ENCODE measurements at places on chromosomes 7 and 10.

- no peak for DNase-seq
These were observed 731.4 kb upstream of the POT1 start for GRCh38 chr7:125661006-125661405.

- DNase-seq = no peak
These were observed 3.6 kb downstream of the CCNY start for GRCh38 chr10:35339942-35340341.

DNA sequence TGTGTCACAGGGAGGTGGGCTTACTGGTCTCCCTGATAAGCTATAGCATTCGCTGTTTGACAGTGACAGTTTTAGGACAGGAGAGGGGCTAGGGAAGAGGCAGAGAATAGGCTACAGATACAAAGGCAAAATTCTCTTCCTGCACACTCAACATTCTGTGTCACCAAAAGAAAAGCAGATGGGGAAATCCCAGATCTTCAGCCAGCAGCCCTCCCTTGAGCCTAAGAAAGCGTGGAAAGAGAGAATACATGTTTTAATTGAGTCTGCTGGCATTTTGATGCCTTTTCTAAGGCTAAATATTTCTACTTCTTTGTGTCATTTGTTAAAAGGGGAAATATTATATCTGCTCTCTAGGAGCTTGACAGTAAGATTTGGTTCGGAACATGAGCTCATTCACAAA lies 247.0 kb downstream of the TRIL start:
- no peak for DNase-seq

- peak; percentile 4 for DNase-seq
These were observed 21.0 kb upstream of the LRRC17 start for GRCh38 chr7:102891693-102892261.

DNA sequence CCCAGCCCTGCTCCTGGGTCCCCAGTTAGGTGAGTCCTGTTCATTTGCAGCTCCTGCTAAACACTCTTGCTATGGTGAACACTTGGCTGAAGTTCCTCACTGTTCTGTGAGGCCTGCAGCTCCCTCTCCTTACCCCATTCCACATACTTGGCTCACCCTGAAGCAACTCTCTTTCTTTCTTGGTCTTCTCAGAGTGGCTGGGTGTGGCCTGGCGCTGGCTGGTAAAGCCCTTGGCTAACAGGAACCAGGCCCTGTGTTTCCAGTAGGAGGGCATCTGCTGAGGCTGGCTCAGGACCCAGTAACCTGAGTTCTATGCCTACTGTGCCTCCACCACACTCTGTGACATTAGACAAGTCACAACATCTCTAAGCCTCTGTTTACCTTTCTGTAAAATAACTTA lies 53.1 kb upstream of the COL13A1 start:
- no peak for DNase-seq

DNA sequence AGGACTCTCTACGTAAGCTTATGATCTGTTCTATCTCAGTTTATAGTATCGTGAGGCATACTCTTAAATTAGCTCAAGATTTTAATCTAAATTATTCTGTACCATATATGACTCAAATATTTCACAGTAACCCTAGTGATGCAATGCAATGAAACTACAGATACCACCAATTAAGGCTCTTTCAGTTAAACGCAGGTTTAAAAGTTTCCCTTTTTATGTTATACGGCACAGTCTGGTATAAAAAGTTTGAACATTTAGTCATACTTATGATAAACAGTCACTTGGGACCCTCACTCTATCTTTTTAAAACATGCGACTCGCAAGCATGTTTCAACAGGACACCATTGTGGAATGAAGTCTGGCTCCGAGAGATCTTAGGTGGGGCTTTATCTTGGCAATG lies 107.2 kb downstream of the CDK6 start:
- no peak for DNase-seq

- no peak for DNase-seq
These were observed 275.4 kb upstream of the PFKP start for GRCh38 chr10:2791774-2792443.

DNA sequence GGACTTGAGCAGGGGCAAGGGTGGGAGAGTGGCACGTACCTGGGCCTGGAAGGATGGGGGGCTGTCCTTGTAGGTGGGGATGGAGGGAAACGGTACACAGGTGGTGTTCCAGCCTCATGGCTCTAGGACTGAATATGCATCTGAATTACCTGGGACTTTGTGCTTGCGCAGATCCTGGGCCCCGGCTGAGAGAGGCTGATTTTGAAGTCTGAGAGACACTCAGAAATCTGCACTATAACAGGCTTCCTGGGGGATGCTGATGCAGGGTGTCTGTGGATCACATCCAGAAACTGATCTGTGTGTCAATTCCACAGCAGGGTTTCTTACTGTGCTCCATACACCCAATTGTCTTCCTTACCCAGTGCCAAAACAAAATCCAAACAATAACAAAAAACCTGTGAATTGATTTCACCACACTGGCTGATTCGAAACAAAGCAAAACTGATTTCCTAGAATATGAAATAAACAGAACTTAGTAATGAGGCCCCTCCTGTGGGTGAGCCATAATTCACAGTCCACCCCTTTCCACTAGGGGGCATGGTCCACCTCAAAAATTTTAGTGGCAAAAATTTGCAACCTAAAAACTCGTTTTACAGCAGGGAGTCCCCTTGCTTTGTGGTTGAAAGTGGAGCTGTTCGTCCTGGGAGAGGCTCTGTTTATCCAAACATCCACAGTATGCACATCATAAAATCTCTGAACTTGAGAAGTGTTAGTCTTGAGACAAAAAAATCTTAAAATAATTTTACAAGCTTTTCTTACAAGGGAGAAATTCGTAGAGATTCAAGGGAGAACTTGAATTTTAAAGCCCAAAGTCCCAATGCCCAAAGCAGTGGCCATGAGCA lies 32.0 kb upstream of the PLEKHA1 start:
- no peak for DNase-seq

- no peak for DNase-seq
These were observed 5.1 kb downstream of the GNA12 start for GRCh38 chr7:2838873-2839578.

DNA sequence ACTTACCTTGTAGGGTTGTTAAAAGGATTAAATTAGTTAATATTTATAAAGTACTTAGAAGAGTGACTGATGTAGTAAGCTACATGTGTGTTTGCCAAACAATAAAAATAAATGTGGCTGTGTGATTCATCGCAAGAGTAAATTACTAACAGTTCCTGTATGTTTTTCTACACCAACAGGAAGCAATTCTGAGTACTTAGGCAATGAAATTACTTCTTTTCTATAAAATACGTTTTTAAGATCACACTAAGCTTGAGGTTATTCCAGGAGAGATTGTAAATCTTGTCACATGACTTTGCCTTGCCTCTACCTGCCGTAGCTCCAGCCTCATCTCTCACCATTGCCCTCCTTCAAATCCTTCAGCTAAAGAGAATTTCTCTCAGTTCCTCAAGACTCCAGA lies 18.1 kb upstream of the GSTK1 start:
- DNase-seq = no peak

DNA sequence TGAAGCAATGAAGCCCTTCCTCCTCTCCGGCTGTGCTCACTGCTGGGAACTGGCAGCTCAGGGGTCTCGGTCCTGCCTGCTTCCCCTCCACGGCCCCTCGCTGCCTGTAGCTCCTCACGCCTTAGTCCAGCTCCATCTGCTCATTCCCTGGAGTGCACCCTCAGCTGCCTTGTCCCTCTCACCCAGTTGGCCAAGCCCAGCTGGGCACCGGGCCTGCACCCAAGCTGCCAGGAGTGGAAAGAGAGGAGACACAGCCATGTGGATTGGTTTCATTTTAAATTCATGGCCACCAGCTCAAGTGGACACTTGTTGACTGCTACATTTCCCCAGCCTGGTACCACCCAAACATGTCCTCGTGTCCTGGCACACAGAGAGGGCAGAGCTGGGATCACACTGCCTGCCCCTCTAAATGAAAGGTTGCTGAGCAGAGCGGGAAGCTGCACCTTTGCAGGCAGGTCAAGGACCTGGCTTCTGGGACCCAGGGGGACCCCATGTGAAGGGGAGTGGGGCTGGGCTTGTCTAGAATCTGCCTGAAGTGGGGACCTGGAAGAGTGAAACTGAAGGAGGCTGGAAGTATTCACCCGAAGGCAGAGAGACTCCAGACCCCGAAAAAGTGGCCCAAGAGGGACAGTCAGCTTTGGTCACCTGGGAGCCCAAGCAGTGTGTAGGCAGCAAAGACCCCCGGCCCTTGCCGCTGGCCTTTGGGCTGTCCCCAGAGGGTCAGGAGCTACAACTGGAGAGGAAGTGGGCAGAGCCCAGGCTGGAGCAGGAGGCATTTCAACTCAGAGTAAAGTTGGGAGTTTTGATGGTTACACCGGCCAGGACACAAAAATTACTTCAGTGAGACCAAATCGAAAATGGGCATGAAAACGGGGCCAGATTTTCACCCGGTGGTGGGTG lies 15.0 kb upstream of the BNIP3 start:
- DNase-seq = peak; percentile 18

GRCh38 chr10:97063271-97063982 lies 122.3 kb downstream of the SLIT1 start:
- DNase-seq = no peak

- DNase-seq = no peak
These were observed 1.8 kb downstream of the GNAI1 start for GRCh38 chr7:80136261-80137055.

DNA sequence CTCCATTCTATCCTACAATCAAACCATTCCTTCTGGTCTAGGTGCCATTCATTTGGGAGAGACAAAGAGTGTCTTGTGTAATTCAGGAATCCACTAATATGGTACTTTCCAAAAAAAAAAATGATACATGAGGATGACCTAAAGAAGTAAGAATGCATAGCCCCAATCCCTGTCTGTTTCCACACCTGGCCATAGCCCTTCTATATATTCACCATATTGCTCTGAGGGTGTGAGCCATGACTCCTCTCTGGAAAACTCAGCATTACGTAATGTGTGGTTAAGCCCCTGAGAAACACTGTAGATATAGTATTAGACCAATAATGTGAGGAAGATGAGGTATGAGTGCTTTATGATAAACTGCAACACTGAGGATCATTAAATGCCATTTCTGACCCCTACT lies 592.7 kb downstream of the INHBA start:
- DNase-seq = no peak

GRCh38 chr10:43585046-43585445 lies 10.6 kb upstream of the ZNF239 start:
- no peak for DNase-seq

- DNase-seq = no peak
These were observed 15.4 kb upstream of the FRAT2 start for GRCh38 chr10:97349752-97350513.

- no peak for DNase-seq
These were observed 200.0 kb upstream of the BMPER start for GRCh38 chr7:33705333-33705833.

GRCh38 chr7:129568240-129568639 lies 43.3 kb upstream of the NRF1 start:
- DNase-seq = no peak

DNA sequence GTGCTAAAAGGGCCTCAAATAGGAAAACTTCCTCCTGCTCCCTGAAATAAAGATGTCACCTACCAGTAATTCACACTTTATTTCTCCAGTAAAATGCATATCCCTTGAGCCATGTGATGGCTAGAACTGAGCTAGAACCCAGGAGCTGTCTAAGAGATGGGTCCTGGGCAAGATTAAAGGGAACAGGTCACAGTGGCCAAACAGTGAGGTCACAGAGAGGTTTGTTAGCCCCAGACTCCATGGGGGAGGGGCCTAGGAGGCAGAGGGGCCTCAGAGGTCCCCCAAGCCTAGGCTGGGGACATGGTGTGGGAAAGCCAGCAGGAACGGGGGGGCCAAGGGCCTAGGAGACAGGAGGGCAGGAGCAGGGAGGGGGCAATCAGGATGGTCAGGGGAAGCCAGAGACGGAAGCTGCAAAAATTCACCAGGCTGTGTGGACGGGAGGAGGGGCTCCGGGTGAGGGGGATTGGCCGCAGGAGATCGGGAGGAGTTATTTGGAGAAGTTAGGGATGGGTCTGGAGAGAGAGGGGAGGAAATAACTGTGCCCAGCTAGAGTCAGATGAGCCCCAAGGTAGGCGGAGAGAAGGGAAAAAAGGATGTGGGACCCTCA lies 3.3 kb downstream of the FBXO24 start:
- no peak for DNase-seq

- no peak for DNase-seq
These were observed 301.6 kb upstream of the NRP1 start for GRCh38 chr10:33635967-33636515.

GRCh38 chr7:141675436-141676215 lies 26.3 kb downstream of the DENND11 start:
- no peak for DNase-seq

DNA sequence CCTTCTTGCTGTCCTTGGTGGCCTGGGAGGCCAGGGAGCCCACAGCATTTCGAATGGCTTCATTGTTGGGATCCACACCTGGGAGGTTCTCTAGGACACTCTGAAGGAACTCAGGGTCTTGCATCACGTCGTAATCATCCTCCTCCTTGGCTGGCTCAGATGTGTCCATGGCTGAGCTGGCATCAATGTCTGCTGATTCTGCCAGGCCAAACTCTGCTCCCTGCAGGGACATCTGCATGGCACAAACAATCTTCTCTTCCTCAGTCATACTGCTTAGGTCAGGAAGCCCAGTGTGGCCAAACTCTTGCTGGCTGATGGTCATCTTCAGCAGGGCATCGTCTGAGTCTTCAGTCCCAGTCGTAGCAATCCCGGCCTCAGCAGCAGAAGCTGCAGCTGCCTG lies 34.9 kb upstream of the PLCE1 start:
- no peak for DNase-seq

DNA sequence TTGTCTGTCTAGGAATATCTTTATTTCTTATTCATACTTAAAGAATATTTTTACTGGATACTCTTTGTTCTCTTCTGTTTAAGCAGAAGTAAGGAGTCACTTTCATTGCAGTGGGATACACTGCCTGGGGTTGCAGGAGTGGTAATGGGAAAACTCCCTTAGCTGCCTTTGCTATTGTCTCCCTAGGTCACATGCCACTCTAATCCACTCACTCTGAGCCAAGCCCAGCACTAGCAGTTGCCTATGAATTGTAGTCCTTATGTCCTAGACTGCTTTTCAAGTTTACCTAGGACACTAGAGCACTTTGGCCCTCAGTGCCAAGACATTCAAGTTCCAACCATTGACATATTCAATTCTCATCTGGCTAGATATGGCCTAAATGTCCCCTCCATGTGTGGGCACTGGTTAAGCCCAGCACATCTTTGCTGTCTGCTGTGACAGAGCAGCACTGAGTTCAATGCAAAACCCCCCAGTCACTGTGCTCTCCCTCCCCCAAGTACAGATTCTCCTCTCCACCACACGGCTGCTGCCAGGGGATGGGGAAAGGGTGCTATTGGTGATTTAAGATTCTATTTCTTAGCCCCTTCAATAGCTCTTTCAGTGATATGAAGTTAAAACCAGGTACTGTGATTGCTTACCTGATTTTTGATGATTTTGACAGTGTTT lies 991.7 kb upstream of the KCND2 start:
- no peak for DNase-seq

GRCh38 chr10:45585131-45585530 lies 87.4 kb downstream of the ZFAND4 start:
- DNase-seq = no peak
